RKO (cell line): ENCODE measurements at places on chromosomes 13 and 19.

- DNase-seq, result no peak
Observed at GRCh38 chr13:95499811-95500712, 52.5 kb upstream of the CLDN10 start.

DNA sequence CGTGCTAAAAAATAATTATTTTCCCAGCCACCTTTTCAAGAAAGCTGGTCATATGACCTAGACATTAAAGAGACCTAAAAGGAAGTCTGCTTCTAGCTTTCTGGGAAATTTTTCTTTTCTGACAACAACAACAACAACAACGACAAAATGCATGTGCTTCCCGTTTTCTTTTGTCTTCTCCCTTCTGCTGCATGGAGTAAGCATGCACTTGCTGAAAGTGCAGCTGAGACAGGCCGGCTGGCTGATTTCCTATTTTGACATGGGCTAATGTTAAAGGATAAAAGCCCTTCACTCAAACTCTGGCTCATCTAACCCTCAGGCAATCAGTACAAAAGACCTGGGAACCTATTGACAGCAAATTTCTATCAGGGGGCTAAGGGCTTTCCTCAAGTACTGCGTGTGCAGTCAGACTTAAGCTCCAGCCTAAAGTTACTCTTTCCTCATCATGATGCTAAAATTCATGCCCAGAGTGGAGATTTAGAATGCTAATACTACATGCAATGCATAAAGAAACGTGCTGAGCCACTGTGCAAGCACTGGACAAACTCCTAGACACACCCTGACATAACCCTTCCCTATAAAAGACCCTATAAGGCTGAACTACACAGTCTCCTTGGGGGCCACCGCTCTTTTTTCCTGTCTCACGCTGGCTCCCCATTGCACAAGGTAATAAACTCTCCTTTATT, 811.1 kb downstream of the UQCRFS1 start:
- no peak for DNase-seq

DNA sequence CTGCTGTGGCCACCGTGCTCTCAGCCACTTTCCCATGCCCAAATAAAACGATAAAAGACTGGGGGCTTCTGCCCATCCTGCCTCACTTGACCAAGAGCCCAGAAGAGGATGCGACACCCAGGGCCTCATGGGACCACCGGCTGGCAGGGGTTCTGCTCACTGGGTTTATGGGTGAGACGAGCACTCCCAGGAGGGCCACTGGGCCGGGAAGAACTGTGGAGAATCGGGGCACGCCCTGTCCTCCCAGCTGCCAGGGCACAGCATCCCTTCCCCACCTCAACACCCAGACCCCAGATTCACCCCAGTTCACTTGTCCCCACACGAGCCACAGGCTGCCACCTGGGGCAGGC, 4.7 kb upstream of the F10 start:
- DNase-seq, result no peak

DNA sequence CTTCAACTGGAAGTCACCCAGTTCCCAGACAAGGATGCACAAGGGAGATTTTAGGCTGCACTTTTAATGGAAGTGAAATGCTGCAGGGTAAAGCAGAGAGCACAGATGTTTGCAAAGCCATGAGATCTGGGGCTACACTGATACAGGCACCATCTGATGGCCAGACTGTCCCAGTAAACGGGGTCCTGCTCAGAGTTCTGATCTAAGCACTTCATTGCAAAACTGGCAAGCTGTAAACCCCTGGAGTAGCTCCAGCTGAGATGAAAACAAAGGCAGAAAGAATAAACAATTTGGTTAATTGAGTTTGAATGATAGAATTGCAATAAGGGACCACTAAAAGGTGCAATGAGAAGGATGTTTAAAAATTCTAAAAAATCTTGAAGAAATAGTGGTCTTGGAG, 197.1 kb downstream of the OXGR1 start:
- no peak for DNase-seq

DNA sequence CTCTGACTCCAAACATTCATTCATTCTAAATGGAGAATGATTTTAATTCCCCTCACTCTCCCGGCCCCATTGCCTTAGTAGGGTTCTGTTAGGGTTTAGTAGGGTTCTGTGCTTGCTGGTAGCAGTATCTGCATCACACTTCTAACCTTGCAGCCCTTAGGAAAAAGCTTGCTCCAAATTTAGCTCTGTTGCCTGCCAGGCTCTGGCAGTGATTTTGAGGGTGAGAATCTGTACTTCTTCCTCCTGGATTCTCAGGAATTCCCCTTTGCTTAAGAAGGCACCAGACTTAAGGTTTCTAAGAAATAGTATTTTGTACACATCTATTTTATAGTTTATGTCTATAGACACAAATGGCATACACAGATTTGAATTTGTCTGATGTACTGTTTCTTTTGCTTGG, 14.7 kb downstream of the B3GLCT start:
- no peak for DNase-seq
